Effector memory CD4-positive, alpha-beta T cell (primary cell): ENCODE measurements at places on chromosomes 5 and 9.

- no peak overlapping the region for H3K4me3 ChIP-seq
- H3K36me3 ChIP-seq, result peaks cover 53% of the 10 kb centered on the region
- H3K27me3 ChIP-seq, result no peaks in the 10 kb centered on the region
- peaks cover 8% of the 10 kb centered on the region for H3K4me1 ChIP-seq
- no peak overlapping the region for H3K27ac ChIP-seq
- DNase-seq, result no peak
Observed at GRCh38 chr5:35876922-35877321, 20.2 kb downstream of the IL7R start.

DNA sequence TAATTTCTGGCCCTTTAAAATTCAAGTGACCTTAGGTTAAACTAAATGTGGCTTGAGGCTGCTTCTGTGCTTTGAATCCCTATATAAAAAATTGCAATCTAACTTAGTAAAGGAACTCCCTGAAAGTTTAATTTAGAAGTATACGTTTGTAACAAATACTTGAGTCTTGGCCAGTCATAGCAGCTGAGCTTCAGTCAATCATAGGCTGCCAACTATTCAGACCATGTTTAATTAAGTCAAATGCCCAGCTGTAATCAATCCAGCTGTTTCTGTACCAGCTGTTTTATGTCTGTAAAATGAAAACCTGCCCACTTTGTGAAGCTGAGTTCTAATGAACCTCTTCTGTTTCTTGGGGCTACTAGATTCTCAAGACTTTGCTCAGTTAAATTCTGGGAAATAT lies 760.1 kb downstream of the MAT2B start:
- H3K27ac ChIP-seq, result no peak overlapping the region
- no peak overlapping the region for H3K4me3 ChIP-seq
- no peaks in the 10 kb centered on the region for H3K4me1 ChIP-seq

DNA sequence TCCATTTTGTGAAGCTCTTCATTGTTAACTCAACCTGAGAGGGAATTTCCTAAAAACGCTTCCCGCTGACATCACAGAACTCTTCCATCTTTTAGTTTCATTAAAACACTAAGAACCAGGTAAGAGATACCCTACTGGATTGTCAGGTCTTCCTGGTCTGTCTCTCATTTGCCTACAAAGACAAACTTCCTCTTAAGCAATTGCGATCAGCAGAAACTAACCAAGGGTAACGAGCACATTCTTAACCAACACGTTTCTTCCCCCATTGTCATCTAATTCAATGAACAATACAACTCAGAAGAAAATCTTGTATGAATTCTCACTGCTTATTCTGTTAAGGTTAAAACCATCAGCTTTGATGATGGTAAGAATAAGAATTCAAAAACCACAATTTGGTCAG lies 6.6 kb downstream of the FBXW11 start:
- no peak for DNase-seq
- peaks cover 6% of the 10 kb centered on the region for H3K4me1 ChIP-seq
- no peak overlapping the region for H3K4me3 ChIP-seq
- peaks cover 3% of the 10 kb centered on the region for H3K36me3 ChIP-seq
- H3K27ac ChIP-seq, result no peak overlapping the region
- H3K27me3 ChIP-seq, result no peaks in the 10 kb centered on the region

DNA sequence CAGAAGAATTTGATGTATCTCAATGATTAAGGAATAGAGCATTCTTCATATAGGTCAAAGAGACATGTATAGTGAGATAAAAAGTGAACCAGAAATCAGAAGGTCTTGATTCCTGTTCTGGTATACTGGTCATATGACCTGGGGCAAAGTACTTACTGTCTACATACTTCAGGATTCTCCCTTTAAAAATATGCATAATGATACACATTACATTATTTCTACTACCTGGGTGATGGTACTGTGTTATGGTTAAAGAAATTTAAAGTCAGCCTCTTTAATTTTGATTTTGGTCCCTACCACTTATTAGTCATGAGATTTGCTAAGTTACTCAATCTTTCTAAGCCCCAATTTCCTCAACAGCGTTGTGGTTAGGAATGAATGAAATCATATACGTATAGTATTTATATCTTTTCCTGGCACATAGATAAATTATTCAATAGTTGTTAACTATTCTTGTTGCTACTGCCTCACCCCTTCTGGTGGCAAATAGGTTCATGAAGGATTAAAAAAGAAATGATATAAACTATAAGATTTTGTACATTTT lies 984.1 kb downstream of the TLE4 start:
- no peaks in the 10 kb centered on the region for H3K27me3 ChIP-seq
- no peak for DNase-seq
- H3K27ac ChIP-seq, result no peak overlapping the region
- no peak overlapping the region for H3K4me3 ChIP-seq
- no peaks in the 10 kb centered on the region for H3K36me3 ChIP-seq

DNA sequence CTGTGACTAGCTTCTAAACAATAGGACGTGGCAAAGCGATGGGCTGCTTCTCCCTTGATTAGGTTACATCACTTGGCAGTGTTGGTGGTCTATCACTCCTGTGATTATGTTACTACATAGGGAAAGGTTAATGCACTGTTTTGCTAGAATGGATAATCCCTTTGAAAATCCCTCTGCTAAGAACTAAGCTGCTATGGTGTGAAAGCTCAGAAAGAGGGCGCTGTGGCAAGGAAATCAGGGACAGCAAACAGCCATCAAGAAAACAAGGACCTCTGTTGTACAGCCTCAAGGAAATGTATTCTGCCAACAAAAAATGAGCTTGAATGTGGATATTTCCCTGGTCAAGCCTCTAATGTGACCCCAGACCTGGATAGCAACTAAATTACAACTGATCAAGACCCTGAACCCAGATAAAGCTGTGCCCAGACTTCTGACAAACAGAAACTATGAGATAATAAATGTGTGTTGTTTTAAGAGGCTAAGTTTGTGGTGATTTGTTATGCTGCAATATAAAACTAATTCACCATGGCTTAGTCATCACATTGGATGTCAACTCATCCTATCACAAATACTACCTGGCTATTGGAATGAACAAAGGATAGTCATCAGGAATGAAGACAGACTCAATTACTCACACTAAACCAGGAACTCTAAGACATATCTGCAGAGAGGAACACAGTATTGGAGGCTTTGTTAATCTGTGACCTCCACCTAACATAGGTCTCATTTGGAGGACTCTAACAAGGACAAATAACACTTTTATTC lies 1215.9 kb downstream of the EFNA5 start:
- no peak overlapping the region for H3K27ac ChIP-seq
